ENCODE measurements at places on chromosomes 1 and 21.

DNA sequence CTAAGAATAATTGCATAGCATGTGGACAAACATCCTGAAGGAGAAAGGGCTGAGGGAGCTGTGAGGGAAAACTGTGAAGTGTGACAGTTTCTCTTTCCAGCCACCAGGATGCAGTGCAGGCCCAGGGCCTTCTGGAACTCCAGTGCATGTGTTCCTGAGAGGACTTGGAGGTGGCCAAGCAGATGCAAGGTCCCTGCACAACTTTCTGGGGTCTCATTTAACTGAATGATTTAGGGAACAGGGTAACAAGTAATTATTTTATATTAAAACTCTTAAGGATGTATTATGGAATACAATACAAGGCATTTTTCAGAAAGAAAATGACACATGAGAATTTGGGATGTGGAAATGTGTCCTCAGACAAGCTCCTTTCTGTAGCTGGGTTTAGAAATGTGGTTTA is 61.2 kb upstream of the MCOLN3 start:
- peak; percentile 40 for DNase-seq

GRCh38 chr1:50531601-50532000 is 108.4 kb upstream of the DMRTA2 start:
- no peak for DNase-seq

DNA sequence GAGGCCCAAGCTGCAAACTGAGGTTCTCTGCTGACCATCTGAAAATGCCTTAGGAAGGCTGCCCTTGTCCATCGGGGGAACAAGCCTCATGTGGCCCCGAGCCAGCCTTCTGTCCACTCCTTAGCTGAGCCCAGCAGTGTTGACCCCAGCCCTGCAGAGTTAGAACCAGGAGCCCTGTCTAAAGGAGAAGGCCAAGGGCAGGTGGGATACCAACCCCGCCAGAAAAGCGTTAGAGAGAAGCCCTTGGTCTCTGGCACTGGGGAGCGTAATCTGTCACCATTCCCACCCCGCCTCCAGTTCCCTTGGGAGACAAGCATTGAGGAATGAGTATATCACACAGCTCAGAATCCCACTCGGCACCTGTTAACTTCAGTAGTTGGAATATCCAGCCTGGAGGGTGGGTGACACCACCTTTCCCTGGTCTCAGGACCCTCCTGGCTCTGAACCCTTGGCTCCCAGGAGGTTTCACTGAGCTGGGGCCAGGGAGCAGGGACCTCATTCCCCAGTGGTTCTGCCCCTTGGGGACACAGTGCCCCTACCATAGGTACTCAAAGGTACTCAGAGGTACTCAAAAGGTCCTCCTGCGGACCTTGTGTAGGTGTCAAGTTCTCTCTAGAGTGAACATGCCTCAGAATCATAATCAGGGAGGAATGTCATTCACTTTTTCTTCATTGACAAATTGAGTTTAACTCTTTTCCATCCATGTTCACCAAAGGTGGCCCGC is 16.4 kb downstream of the ETS2 start:
- no peak for DNase-seq

GRCh38 chr1:223212441-223212840 is 69.4 kb upstream of the TLR5 start:
- DNase-seq: no peak

DNA sequence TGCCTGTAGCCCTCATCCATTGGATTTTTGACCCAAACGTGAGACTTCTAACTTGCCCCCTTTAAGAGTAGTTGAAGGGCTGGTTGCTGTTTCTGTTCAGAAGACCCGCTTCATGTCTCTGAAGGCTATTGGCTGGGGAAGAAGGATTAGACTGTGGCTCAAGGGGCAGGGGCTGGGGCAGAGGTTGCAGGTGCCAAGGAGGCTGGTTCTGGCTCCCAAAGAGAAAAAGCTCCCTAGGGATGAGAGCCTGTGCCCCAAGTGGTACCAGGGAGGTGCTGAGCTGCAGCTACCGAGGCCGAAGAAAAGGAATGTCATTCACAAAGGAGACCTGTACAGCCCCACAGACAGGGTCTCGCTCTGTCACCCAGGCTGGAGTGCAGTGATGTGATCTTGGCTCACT is 5.8 kb downstream of the WNT3A start:
- no peak for DNase-seq

DNA sequence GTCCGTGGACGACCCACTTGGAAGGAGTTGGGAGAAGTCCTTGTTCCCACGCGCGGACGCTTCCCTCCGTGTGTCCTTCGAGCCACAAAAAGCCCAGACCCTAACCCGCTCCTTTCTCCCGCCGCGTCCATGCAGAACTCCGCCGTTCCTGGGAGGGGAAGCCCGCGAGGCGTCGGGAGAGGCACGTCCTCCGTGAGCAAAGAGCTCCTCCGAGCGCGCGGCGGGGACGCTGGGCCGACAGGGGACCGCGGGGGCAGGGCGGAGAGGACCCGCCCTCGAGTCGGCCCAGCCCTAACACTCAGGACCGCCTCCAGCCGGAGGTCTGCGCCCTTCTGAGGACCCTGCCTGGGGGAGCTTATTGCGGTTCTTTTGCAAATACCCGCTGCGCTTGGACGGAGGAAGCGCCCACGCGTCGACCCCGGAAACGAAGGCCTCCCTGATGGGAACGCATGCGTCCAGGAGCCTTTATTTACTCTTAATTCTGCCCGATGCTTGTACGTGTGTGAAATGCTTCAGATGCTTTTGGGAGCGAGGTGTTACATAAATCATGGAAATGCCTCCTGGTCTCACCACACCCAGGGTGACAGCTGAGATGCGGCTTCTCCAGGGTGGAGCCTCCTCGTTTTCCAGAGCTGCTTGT is 32.4 kb downstream of the PRMT2 start:
- peak; percentile 19 for DNase-seq

DNA sequence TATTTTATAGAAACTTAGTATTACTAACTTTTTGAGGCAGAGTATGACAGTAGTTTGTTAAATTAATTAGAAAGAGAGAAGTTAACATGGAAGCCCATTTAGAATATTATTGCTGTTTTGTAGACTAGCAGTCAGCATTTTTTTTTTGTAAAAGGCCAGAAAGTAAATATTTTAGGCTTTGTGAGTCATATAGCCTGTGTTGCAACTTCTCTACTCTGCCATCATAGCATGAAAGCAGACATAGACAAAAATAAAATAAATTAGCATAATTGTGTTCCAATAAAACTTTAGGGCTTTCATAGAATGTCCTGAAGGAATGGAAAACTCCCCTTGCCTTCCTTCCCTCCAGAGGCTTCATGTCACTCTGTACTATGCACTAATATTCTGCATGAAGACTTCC is 12.3 kb upstream of the RGS4 start:
- DNase-seq: no peak

DNA sequence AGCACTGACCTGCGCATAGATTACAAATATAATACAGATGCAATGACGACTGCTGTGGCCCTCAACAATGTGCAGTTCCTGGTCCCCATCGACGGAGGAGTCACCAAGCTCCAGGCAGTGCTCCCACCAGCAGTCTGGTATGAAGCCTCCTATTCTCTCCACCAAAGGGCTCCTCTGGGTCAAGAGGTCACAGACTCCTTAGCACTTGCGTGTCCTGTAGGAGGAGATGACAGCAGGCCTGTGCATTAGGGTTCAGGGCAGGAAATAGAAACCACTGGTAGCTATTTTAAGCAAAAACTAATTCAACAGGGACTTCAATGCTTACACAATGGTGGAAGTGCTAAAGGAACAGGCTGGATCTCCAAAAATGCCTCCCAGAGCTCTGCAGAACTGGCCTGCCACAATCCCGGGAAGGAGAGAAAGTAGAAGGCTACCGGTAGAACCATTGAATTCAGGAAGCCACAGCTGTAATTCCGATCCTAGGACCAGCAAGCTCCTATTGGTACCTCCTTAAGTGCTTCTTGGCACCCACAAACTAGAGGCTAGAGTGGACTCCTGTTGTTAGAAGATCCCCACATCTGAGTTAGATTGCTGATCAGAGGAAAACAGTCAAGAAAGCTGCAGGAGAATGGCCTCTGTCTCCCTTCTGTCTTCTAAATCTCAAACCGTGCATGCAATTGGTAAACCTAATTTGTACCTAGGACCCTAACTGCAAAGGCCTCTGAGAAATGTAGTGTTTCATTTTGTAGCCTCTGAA is 12.7 kb upstream of the DYNLT5 start:
- DNase-seq: no peak

DNA sequence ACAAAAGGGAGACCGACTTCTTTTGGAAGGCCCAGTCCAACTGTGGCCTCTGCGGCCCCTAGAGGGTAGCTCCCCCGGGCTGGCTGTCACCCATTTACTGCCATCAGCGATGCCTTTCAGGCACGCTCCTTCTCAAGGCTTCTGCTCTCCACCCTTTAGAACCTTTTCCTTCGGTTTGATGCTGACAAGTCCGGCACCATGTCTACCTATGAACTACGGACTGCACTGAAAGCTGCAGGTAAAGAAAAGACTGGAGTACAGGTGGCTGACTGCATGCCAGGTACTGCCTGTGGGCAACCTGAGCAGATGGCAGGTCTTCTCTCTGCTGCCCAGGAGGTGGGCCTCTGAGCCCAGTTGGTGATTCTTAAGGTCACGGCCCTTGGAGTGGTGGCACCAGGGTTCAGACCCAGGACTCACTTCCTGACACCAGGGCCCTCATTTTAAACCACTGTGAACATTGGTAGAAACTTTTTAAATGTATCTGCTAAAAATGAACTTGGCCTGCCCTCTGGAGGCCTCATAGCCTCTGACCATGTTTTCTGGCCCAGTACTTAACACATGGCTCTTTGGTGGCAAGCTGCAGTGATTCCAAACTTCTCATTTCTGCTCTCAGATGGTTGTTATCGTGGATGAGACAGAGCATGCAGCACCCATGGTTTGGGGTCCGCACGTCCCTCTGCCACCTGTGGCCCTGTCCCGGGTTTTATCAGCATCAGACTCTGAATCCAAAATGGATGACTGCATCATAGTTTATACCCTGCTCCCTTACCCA is 45.7 kb downstream of the CAPN9 start:
- DNase-seq: no peak

DNA sequence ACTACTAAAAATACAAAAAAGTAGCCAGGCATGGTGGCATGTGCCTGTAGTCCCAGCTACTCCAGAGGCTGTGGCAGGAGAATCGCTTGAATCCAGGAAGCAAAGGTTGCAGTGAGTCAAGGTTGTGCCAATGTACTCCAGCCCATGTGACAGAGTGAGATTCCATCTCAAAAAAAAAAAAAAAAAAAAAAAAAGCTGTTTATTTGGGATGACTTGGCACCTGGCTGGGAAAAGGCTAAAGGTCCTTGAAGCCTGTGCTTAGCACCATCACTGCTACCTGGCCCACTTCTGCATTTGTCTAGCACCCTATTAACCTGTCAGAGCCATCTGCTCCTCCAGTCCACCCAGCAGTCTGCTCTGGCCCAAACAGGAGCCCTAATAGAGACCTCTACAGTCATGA is 25.0 kb downstream of the PRDX6 start:
- no peak for DNase-seq

GRCh38 chr1:23563755-23564374 is 4.6 kb upstream of the ID3 start:
- DNase-seq: no peak

DNA sequence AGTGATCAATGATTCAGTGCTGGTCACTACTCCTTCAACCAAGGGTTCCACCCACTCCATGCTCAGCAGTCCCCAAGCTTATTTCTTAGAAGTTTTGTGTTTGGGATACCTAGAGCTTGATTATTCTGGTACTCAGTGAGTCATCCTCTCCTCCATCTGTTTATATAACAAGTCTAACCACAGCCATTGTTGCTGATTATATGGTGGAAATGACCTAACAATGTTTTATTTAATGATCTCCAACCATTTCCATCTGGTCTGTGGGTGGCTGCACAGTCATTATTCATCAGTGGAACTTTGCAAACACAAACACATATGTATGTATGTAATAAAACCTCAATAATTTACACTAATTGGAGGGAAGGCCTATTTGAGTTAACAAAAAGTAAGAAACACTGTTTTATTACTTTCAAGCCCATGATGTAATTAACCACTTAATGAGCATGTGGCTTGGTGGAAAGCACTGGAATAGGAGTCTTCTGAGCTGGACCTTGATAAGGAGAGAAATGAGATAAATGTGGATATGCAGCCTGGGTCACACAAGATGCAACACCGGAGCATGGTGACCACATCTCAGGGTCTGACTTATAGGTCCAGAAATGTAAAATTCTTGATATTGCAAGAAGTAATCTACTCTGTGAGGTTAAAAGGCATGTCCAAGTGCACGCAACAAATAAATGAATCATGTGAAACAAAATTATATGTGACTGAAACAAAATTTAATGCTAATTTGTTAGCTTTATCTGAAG is 99.0 kb upstream of the WLS start:
- DNase-seq: no peak

DNA sequence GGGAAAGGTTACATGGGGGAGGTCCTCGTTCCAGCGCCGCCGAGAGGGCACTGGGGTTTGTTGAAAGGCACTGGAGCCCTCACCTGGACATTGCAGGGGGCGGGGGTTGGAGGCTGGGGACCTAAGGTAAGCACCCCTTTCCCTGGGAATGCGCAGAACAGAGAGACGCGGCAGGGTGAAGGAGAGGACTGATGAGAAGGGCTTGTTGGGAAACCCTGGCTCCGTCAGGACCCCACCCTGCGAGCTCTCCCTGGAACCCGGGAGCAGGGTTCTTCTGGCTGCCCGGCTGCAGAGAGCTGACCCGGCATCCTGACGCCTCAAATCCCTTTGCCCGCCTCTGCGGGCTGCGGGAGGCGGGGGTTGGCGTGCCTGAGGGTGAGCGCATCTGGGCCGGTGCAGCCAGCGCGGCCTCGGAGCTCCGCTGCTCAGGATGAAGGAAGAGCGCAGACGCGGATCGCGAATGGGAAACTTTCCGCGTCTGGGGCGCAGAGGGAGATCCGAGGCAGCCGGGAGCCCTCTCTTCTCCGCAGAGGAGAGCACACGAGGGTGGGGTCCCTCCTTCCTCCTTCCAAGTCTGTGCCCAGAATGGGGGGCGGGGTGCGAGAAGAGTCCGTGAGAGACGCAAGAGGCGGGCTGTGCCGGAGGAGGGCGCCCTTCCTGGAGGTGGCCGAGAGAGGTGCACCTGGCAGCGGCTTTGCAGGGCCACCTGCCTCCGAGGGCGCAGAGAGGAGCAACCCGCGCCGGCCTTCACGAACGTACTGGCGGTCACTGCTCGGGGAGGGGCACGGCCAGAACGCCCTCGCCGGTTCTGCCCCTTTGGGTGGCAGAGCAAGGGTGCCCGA is 2.4 kb downstream of the IGSF21 start:
- no peak for DNase-seq

- DNase-seq: no peak
These were observed 19.3 kb downstream of the TP73 start for GRCh38 chr1:3671371-3672180.

DNA sequence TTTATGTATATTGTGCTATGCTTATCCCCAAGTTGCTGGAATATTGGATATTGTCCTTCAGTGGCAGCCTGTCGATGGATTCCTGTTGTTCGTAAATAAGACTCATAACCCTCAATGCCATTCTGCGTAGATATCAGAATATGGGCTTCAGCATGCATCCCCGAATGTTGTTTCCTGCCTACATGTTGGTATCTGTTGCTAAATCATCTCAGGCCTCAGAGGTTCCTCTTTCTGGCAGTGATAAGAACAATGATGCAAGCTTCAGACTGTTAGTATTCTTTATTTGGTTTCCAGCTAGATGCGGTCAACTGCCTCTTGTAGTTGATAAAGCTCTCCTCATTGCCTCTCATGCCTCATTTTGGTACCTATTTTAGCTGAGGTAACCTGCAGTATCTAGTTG is 2082.6 kb downstream of the MRPL39 start:
- no peak for DNase-seq

GRCh38 chr1:197320991-197321531 is 53.0 kb downstream of the CRB1 start:
- DNase-seq: no peak
